ENCODE measurements at places on chromosomes 12 and 14. TPM values are rescaled to one million over a fixed set of nuclear protein-coding genes. Genes with fewer than 3 reads are reported as not detected.

FAM222A gene
- total RNA-seq, result 0.27 TPM

TMEM263 gene
- total RNA-seq, result 67.2 TPM

NPAS3 gene
- 0.09 TPM for total RNA-seq

TPPP2 gene
- total RNA-seq, result not detected
